Uterus (tissue), 4 donors: ENCODE measurements at places on chromosomes 3 and 15. TPM values are rescaled to one million over a fixed set of nuclear protein-coding genes. Genes with fewer than 3 reads are reported as not detected.
A peak's percentile ranks its signal among the peaks of the same experiment; 100 is the strongest.

The ZNF660 gene
- 3.8 TPM for total RNA-seq

The RAD54L2 gene
- 24.9 TPM for total RNA-seq

The MAP6D1 gene
- not detected for total RNA-seq

The SLCO2A1 gene
- 130 TPM for total RNA-seq

The RAB43 gene
- 10.8 TPM for total RNA-seq

The KAT2B gene
- 21.6 TPM for total RNA-seq

The ZCWPW2 gene
- total RNA-seq = not detected

The PCBP4 gene
- total RNA-seq = 39.7 TPM

- no peak overlapping the region for H3K27ac ChIP-seq
- H3K27me3 ChIP-seq = no peaks in the 10 kb centered on the region
- no peak overlapping the region for H3K4me3 ChIP-seq
- no peaks in the 10 kb centered on the region for H3K4me1 ChIP-seq
Measured at GRCh38 chr15:81336568-81336967, 12.6 kb upstream of the STARD5 start.

GRCh38 chr3:33919312-33920120 lies 121.1 kb downstream of the PDCD6IP start:
- H3K27me3 ChIP-seq = no peaks in the 10 kb centered on the region
- H3K27ac ChIP-seq = no peak overlapping the region
- no peak overlapping the region for H3K4me3 ChIP-seq
- no peaks in the 10 kb centered on the region for H3K4me1 ChIP-seq
- no peaks in the 10 kb centered on the region for H3K36me3 ChIP-seq

- H3K27me3 ChIP-seq = no peaks in the 10 kb centered on the region
- H3K4me3 ChIP-seq = no peak overlapping the region
- no peak overlapping the region for H3K27ac ChIP-seq
- H3K4me1 ChIP-seq = no peaks in the 10 kb centered on the region
Measured at GRCh38 chr3:133938770-133939462, 43.2 kb upstream of the RAB6B start.

GRCh38 chr15:67520321-67521028 lies 456 bp upstream of the C15orf61 start:
- H3K4me3 ChIP-seq = peak overlapping the region; percentile 85
- no peak for DNase-seq
- peak overlapping the region; percentile 97 for H3K27ac ChIP-seq
- no peaks in the 10 kb centered on the region for H3K36me3 ChIP-seq
- H3K4me1 ChIP-seq = peaks cover 6% of the 10 kb centered on the region

DNA sequence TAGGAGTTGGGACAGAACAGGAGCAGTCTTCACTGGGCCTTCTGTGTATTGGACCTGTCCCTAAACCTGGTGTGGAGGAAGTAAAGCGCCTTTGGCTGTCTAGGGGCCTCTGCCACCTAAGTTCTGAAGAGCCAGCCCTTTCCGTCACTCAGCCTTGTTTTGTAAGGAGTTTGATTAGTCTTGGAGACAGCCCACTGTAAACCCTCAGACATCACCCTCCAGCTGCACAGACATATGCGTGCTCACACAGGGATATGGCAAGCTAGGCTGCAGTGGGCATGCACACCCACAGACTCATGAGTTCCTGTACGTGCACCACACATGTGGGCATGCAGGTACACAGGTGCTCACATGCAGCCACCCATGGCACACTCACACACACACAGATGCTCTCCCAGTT lies 5.2 kb downstream of the PRKCD start:
- no peak overlapping the region for H3K4me3 ChIP-seq
- DNase-seq = no peak
- H3K27ac ChIP-seq = no peak overlapping the region
- no peaks in the 10 kb centered on the region for H3K36me3 ChIP-seq

DNA sequence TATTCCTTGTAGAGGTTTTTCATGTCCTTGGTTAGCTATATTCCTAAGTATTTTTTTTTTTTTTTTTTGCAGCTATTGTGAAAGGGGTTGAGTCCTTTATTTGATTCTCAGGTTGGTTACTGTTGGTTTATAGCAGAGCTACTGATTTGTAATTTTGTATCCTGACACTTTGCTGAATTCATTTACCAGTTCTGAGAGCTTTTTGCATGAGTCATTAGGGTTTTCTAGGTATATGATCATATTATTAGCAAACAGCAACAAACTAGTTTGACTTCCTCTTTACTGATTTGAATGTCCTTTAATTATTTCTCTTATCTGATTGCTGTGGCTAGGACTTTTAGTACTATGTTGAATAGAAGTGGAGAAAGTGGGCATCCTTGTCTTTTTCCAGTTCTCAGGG lies 737.4 kb downstream of the ZNF385D start:
- H3K27me3 ChIP-seq = no peaks in the 10 kb centered on the region
- H3K4me3 ChIP-seq = no peak overlapping the region
- no peak for DNase-seq
- no peaks in the 10 kb centered on the region for H3K4me1 ChIP-seq
- H3K36me3 ChIP-seq = no peaks in the 10 kb centered on the region
- H3K27ac ChIP-seq = no peak overlapping the region

GRCh38 chr3:30989276-30990030 lies 95.0 kb upstream of the GADL1 start:
- H3K27me3 ChIP-seq = no peaks in the 10 kb centered on the region
- H3K4me3 ChIP-seq = no peak overlapping the region
- no peaks in the 10 kb centered on the region for H3K36me3 ChIP-seq
- DNase-seq = no peak
- H3K4me1 ChIP-seq = no peaks in the 10 kb centered on the region

GRCh38 chr3:35900079-35900478 lies 260.8 kb downstream of the ARPP21 start:
- DNase-seq = no peak
- H3K27me3 ChIP-seq = no peaks in the 10 kb centered on the region
- no peaks in the 10 kb centered on the region for H3K4me1 ChIP-seq

- H3K4me1 ChIP-seq = peaks cover 9% of the 10 kb centered on the region
- no peak for DNase-seq
- no peaks in the 10 kb centered on the region for H3K36me3 ChIP-seq
- peak overlapping the region; percentile 66 for H3K27ac ChIP-seq
Measured at GRCh38 chr3:56789076-56789475, 12.7 kb downstream of the ARHGEF3 start.

GRCh38 chr3:119911748-119912147 lies 129.8 kb downstream of the NR1I2 start:
- no peaks in the 10 kb centered on the region for H3K27me3 ChIP-seq
- H3K27ac ChIP-seq = no peak overlapping the region
- no peak overlapping the region for H3K4me3 ChIP-seq
- no peak for DNase-seq

- no peaks in the 10 kb centered on the region for H3K4me1 ChIP-seq
- DNase-seq = no peak
- H3K27ac ChIP-seq = no peak overlapping the region
- H3K4me3 ChIP-seq = no peak overlapping the region
Measured at GRCh38 chr3:102916532-102916931, 481.7 kb downstream of the ZPLD1 start.

DNA sequence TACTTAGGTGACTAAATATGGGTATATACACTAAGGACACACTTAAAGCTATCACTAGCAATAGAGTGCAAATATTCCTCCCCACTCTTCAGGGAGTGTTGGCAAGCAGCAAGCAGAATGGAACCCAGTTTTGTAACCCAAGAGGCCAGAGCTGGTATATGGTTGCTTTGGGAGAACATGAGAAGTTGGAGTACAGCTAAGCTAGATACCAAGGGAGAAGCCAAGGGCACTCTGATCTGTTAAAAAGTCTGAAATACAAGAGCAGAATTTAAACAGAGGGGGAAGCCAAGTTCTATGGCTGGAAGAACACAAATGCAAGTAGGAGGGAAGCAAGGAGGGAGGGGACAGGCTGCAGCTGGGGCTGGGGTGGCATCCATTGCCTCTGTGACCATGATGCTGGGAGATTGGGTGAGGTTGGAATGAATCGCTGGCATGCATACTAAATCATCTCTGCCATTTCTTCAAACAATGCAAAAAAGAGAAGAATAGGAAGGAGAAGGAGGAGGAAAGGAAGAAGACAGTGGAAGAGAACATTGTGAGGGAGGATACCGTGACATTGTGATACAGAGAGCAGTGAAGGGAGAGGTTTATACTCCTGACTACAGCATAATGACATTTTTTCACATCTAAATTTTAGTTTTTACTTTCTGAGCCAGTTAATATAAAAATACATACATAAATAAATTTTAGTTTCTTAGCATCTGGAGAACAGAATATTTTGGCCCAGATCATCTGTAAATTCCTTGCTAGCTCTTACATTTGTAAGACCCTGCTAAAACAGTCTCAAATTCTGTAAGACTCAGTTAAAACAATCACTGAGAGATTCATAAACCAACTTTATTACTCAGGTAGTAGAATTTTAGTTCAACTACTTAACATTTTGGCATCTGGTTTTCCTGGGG lies 9.0 kb upstream of the ANXA2 start:
- no peaks in the 10 kb centered on the region for H3K4me1 ChIP-seq
- DNase-seq = no peak
- H3K27ac ChIP-seq = peak overlapping the region; percentile 31
- no peak overlapping the region for H3K4me3 ChIP-seq
- no peaks in the 10 kb centered on the region for H3K27me3 ChIP-seq

- no peak overlapping the region for H3K4me3 ChIP-seq
- no peak overlapping the region for H3K27ac ChIP-seq
- no peak for DNase-seq
- H3K27me3 ChIP-seq = no peaks in the 10 kb centered on the region
- H3K4me1 ChIP-seq = no peaks in the 10 kb centered on the region
Measured at GRCh38 chr3:127949446-127950055, 34.5 kb downstream of the KBTBD12 start.

- H3K27ac ChIP-seq = no peak overlapping the region
- no peak overlapping the region for H3K4me3 ChIP-seq
- no peaks in the 10 kb centered on the region for H3K27me3 ChIP-seq
- H3K4me1 ChIP-seq = no peaks in the 10 kb centered on the region
Measured at GRCh38 chr3:183539811-183540210, 15.7 kb downstream of the KLHL6 start.

GRCh38 chr3:177590826-177591225 lies 393.5 kb upstream of the TBL1XR1 start:
- no peak for DNase-seq
- H3K27ac ChIP-seq = no peak overlapping the region
- H3K4me1 ChIP-seq = no peaks in the 10 kb centered on the region
- H3K36me3 ChIP-seq = no peaks in the 10 kb centered on the region
- H3K27me3 ChIP-seq = no peaks in the 10 kb centered on the region

GRCh38 chr15:39592500-39592899 lies 11.6 kb downstream of the THBS1 start:
- peaks cover 7% of the 10 kb centered on the region for H3K4me1 ChIP-seq
- peaks cover 5% of the 10 kb centered on the region for H3K36me3 ChIP-seq
- no peak overlapping the region for H3K4me3 ChIP-seq
- no peak overlapping the region for H3K27ac ChIP-seq

DNA sequence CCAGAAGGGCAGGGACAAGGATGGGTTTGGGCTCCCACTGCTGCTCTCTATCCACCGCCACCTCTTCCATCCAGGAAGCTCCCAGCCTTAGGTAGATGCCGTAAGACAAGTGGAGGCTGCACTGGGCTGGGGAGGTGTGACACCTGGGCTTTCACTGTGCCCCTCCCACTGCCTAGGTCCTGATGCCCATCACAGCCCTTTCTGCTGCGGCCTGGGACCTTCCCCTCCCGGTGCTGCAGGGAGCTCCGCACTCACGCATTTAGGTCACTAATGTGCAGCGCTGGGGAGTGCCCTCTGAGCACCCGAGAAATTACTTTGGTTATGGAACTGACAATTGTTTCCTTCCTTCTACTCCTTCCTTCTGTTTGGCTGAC lies 850 bp downstream of the LTF start:
- no peaks in the 10 kb centered on the region for H3K27me3 ChIP-seq
- no peak overlapping the region for H3K27ac ChIP-seq
- H3K4me1 ChIP-seq = no peaks in the 10 kb centered on the region
- H3K36me3 ChIP-seq = no peaks in the 10 kb centered on the region
- DNase-seq = no peak

DNA sequence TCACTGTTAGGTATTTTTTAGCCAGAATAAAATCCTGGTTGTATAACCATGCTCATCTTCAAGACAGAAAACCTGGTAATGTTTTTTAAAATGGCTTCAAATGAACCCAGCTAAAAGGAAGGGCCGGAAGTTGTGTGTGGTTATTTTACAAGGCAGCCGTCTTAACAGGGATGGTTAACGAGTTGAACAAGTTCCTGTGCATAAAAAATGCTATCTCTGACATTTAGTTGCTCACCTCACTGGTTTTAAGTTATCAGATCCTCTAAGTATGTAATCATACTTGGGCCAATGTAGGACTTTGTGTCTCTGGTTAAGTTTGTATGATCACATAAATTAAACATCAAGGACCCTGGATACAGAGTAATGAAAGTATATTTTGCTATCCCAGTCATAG lies 2.1 kb downstream of the ATP11B start:
- H3K27me3 ChIP-seq = no peaks in the 10 kb centered on the region
- H3K36me3 ChIP-seq = no peaks in the 10 kb centered on the region
- DNase-seq = no peak
- no peak overlapping the region for H3K27ac ChIP-seq
- no peak overlapping the region for H3K4me3 ChIP-seq

DNA sequence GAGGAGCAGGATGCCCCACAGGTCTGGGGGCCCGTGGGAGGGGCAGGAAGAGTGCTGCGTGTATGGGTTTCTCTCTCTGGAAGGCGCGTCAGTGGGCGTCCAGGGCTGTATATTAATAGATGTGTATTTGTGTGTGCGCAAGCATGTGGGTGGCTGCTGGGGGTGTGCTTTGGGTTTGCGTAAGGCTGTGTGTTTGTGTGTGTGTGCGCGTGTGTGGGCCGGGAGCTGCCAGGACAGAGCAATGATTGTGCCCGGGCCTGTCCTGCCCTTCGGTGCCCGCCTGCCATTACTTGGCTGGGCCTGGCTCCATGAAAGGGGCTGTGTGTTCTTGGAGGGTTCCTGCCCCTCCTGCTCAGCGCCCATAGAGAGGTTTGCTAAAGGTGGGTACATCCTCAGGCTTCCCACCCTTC lies 16.3 kb downstream of the CSPG4 start:
- peaks cover 57% of the 10 kb centered on the region for H3K4me1 ChIP-seq
- no peaks in the 10 kb centered on the region for H3K27me3 ChIP-seq
- H3K36me3 ChIP-seq = no peaks in the 10 kb centered on the region

DNA sequence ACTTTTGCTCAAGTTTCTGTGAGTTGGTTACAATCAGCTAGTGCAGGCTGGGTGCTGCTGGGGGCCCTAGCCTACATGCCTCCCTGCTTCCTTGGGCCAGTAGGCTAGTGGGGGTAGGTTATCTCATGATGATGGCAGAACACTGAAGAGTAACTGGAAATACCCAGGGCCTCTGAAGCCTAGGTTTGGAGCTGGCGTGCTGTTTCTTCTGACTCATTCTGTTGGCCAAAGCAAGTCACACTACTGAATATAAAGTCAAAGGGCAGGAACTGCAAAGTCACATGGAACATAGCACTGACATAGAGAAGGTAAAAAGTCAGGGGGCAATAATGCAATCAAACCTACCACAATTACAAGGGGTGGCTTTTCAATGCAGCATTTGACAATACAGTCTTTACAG lies 34.5 kb downstream of the RASGRP1 start:
- H3K27ac ChIP-seq = no peak overlapping the region
- H3K36me3 ChIP-seq = no peaks in the 10 kb centered on the region
- no peak for DNase-seq
- H3K4me3 ChIP-seq = no peak overlapping the region
- no peaks in the 10 kb centered on the region for H3K27me3 ChIP-seq
- H3K4me1 ChIP-seq = no peaks in the 10 kb centered on the region

- no peak for DNase-seq
- H3K27me3 ChIP-seq = no peaks in the 10 kb centered on the region
- no peak overlapping the region for H3K4me3 ChIP-seq
- H3K4me1 ChIP-seq = no peaks in the 10 kb centered on the region
Measured at GRCh38 chr15:36428102-36428845, 151.2 kb upstream of the CDIN1 start.

GRCh38 chr3:161700998-161701397 lies 204.4 kb downstream of the OTOL1 start:
- no peaks in the 10 kb centered on the region for H3K4me1 ChIP-seq
- H3K27ac ChIP-seq = no peak overlapping the region
- H3K36me3 ChIP-seq = no peaks in the 10 kb centered on the region
- DNase-seq = no peak
